ENCODE measurements at places on chromosomes 1 and 21.

DNA sequence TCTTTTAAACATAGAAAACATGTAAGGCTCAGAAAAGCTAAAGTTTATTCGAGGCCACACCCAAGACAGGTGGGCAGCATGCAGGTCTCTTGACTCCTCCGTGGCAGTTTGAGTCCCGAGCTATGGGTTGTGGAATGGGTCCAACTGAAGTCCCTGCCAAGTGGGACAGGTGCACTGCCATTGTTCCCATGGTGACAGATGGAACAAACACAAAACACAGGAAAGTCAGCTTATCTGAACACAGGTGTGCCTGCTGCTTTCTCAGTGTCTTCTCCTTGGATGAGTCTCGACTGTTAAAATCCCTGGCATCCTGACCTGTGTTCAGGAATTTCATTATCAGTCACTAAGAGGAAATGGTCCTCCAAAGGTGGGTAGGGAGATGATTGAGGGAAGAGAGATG is 99.0 kb upstream of the RAB4A start:
- no peak for DNase-seq

- DNase-seq, result peak; percentile 7
These were observed 460.6 kb downstream of the DSCAM start for GRCh38 chr21:40386294-40386911.

DNA sequence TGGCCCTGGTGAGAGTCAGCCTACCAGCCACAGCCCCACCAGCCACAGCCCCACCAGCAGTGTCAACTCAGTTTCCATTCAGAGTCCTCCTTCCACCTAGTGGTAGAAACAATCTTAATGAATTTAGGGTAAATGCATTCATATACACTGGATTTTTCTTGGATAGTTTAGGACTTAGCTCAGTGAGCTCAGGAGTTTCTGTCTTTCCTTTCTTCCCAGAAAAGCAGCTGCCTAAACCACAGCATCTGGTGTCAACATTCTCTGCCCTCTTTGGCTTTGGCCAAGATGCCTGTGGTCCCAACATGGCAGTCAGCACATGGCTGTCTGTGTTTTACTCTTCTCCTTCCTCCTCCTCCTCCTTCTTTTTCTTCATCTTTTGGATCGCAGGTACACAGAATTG is 94.0 kb downstream of the CLIC6 start:
- DNase-seq, result peak; percentile 17

DNA sequence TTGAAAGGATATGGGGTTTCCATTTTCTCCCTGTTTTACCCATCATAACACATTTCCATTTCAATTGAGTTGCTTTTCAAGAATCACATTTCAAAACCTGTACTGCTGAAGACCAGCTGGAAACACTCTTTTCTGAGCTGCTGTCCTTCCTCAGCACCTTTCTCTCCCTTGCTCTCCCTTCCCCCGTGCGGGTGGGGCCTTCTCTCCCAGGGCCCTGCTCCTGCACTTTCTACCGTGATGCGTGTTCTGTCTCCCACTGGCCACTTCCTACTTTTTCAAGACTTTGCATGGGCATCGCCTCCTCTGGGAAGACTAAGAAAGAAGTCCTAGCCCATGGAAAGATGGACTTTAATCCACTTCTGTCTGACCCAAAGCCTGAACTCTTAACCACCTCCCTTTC is 390.4 kb downstream of the PTPRU start:
- DNase-seq, result no peak

DNA sequence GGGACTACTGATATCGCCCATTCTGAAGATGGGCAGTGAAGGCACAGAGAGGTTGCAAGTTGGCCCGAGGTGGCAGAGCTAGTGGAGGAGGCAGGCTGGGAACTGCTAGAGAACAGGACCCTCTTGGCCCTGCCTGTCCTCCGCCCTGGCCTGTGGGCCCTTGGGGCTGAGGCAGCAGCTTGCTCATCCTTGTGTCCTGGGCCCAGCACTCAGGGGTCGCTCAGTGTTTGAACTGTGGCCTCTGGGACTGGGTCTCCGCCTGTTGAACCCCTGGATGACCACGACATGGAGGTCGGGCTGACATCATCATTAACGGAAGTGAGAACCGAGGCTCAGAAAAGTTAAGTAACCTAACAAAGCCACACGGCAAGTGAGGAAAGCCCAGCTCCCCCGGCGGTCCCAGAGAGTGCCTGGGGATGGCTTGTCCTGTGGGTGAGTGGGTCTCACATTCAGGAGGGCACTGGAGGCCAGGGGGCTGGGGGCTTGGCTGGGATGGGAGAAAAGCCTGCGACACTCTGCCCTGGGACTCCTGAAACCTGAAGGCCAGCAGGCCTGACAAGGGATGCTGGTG is 23.0 kb upstream of the DDOST start:
- no peak for DNase-seq

- no peak for DNase-seq
These were observed 2.5 kb upstream of the SLC25A44 start for GRCh38 chr1:156191292-156191964.

GRCh38 chr1:115842948-115843347 is 2.0 kb upstream of the NHLH2 start:
- DNase-seq, result no peak

DNA sequence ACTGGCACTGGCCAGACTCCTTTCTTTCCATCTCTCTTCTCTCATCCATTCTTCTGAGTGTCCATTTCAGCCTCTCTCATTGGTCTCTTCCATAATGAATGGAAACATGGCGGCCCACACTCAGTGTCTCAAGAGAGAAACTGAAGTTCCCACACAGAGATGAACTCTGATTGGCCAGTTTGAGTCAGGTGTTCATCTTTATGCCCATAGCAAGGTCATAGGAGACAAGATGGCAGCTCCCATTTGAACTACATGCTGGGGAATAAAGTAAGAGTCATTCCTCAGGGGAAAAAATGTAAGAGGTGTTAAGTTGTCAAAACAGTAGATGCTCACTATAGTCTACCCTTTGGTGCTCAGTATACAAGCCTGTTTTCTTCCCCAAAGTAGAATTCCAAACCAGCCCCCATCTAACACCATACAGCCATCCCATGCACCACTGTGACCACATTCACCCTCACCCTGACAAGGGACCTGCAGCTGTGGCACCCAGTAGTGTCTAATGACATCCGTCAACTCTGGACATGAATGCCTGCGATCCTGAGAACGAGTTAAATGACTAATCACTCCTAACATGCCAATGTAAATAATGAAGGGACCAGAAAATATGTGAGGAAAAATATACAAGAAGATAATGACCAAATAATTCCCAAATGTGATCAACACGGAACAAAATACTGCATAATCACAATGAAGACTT is 12.4 kb downstream of the CDA start:
- DNase-seq, result no peak

DNA sequence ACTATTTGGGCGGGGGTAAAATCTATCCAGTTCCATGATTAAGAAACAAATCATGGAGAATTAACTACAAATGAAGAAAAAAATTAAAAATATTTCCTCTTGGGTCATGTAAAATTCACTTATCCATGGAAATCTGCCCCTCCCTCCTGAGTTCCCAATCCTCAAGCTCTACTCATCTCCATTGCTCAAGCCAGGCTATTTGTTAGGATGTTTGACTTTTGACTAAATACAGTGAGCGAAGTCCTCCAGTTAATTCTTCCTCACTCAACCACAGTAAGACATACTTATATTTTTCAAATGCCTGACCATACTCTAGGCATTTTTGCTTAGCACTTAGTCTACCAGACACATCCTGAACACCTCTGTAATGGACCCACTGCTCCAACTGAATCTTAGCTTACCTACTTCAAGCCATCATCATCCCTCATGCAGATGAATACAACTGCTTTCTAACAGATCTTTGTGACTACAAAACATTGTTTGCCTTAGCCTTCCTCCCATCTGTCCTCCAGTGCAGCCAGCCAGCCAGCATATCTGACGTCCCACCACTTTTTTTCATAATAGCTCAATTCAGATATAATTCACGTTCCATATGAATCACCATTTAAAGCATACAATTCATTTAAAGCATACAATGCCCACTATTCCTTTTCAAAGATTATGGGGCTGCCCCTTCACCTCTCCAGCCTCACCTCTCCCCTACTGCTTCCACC is 154.2 kb downstream of the RERE start:
- DNase-seq, result no peak

DNA sequence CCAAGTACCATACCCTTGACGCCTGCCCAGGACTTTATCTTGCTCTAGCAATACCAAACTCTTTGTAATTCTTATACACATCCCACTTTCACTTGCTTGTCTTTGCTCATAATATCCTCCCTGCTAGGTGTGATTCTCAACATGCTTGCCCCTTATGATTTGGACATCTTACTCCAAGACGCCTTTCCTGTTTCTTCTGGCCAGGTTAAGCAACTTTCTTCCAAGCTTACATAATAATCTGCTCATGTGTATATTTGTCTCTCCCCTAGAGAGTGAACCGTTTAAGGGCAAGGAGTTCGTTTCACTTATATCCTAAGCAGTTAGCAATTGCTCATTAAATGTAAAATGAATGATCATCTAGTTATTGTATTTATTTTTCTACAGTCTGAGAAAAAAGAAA is 21.8 kb downstream of the CRYZL1 start:
- no peak for DNase-seq

DNA sequence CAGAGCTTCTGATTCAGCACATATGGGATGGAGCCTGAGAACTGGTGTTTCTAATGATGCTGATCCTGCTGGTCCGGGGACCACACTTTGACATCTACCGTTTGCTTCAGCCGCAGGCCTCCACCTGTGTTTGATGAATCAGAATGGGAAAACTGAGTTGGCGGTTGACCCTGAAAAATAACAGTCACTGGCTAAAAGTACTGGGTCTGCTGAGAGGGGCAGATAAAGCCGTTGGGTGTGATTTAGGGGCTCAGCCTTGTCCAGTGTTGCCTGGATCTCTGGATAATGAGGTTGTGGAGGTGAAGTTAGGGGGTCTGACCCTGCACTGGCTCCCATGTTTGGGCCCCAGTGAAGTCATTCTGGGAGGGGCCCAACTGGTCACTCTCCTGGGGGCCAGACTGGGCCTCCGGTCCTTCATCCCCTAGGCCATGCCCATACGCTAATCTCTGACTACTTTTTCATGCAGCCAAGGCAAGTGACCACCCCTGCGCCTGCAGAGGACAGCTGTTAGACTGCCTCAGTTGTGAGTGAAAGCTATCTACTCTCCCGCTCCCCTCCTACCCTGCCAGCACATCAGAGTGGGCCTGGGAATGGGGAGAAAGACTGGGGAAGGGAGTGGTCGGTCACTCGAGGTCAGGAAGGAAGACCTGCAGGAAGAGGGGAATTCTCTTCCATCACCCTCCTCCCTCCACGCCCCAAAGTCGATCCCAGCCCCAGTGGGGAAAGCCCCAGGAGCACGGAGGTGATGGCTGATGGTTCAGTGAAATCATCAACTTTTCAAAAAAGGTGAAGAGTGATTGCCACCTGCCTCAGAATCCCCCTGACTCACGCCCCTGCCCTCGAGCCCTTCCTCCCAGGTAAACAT is 27.7 kb downstream of the VASH2 start:
- DNase-seq, result no peak

DNA sequence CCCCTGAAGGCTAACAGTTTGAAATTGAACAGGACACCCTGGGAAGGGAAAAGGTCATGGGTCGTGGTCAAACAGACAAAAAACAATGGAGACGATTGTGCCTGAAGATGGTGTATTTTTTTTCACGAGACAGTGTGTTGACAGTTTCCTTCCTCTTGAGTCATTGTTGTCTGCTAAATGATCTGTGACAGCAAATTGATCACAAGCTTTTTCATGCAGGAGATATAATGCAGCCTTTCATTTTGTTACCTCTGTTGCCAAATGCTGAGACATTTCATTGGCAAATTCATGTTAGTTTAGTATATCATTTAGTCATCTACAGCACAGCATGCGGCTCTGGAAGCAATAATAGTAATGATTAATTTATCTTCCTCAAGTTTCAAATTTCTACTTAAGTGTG is 27.7 kb downstream of the UBE2U start:
- no peak for DNase-seq

DNA sequence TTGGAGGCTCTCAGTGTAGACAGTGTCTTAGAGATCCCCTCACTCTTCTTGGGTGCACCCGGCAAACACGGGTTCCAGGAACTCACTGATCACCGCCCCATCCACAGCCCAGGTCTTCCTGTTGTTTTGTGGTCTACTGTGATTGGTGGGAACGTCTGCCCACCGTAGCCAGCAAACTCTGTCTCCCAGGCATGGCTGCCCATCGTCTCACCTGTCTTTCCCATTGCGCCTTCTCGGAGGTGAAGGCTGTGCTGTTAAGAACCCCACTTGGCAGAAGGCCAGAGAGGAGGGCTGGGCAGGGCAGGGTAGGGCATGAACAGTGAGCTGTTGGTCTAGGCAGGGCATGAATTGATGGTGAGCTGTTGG is 14.1 kb upstream of the KCNA2 start:
- DNase-seq, result no peak

- DNase-seq, result no peak
These were observed 82.5 kb downstream of the PDE9A start for GRCh38 chr21:42735944-42736343.

DNA sequence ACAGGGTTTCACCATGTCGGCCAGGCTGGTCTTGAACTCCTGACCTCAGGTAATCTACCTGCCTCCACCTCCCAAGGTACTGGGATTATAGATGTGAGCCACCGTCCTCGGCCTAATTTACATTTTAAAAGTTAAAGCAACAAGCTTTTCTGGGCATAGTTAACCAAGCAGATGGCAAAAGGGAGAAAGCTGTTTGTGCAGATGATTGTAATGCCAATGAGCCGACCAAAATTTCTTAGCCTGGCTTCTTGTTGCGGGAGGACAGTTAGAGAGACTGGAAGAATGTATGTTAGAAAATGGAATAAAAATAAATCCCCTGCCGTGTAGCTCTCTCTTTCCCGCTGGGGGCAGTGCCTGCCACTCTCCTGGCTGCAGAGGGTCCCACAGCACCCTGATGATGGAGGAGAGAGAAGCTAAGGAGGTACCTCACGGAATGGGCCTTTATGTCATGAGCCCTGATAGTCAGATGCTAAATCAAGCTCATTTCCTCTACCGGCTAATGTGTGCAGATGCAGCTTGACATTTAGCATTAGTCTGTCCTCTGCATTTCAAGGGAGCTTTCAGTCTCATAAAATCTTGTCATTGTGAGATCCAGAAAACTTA is 87.2 kb downstream of the HHAT start:
- DNase-seq, result no peak

DNA sequence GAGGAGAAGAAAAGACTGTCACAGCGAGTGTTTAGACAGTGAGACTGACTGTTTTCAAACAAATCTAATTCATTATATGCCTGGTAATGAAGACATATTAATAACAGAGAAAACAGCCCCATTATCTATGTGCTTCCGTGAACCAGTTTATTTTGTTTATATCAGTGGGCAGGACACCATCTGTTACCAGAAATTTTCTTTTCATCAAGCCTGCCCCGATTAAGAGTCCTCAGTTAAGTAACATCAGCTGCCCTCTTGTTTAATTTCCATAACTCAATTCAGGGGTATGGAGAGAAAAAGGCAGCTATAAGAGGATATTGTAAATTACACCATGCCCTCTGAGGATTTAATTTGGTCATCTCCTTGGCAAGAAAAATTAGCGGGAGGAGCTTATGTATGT is 94.0 kb downstream of the TMEM200B start:
- DNase-seq, result no peak
